ENCODE measurements at places on chromosomes 13 and 19. TPM values are rescaled to one million over a fixed set of nuclear protein-coding genes. Genes with fewer than 3 reads are reported as not detected.

GARIN5A gene
- total RNA-seq, result 1.5 TPM

ZNF66 gene
- total RNA-seq, result 4.1 TPM

DNA sequence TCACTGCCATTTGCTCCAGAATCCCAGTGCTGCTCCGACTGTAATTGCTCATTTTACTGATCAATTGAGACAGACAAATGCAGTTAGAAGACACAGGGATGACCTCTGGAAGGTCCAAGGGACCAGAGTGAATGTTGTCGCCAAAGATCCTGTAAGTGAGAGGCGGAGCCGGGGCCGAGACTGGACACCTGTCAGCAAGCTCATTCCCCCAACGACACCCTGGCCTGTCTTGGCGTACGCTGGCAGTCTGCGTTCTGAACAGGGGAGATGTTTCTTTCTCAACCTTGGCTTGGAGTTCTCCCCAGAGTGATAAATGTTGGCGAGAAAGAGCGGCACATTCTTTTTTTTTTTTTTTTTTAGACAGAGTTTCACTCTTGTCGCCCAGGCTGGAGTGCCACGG, 24.2 kb downstream of the GADD45B start:
- no peak for DNase-seq

DNA sequence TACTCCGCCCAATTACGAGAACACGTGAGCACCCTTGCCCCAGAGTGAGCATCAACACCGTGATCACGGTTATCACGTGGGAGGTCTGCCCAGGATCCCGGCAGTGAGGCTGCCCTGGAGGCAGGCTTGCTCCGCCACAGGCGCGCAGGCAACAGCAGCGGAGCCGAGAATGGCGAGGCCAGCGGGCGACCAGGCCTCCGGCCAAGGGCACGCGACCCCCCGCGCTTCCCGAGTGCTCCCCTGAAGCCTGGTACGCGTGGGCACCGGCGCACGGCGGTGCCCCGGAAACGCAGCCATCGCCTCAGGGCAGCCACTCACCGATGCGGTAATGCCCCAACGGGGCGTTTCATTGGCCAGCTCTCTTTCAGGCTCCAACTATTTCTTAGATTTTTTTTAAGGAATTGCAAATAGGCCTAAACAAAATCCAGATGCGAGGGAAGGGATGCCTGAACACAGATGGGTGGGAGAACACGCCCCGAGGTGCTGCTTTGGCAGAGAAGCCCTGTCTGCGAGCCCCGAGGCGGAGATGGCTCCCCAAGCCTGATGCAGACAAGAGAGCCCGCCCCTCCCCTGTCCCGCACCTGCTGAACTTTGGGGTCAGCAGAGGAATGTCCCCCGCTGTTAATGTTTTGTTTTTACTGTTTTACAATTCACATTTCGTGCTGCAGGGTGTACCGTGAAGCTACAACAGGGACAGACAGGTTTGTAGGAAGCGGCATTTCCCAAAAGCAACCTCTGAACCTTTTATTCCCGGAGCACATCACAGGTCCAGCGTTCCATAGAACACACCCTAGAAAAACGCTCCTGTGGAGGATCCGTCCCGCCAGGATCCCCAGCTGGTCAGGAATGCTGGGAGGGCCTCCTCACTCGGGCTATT, 132.7 kb downstream of the ZDHHC20 start:
- DNase-seq, result peak; percentile 35
